ENCODE measurements at places on chromosomes 7 and 10.
A peak's percentile ranks its signal among the peaks of the same experiment; 100 is the strongest.

DNA sequence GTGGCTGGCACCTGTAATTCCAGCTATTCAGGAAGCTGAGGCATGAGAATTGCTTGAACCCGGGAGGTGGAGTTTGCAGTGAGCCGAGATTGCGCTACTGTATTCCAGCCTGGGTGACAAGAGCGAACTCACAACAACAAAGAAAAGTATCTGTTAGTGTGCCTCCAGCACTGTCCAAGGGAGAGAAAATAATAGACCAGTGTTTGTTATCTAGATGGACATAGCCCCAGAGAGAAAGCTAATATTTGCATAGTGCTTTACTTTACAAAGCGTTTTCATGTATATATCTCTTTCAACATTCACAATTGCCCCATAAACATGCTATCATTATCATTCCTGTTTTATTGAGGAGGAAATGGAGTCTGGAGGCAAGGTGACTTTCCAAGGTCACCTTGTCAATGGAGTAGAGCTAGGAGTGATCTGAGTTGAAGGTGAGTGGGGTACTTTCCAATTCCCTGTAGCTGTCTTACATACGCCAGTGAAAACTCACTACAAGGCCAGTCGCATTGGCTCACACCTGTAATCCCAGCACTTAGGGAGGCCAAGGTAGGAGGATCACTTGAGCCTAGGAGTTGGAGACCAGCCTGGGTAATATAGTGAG, 49.7 kb upstream of the KIF5B start:
- DNase-seq = no peak

- peak; percentile 49 for DNase-seq
Measured at GRCh38 chr10:121900443-121901174, 27.2 kb downstream of the ATE1 start.

- no peak for DNase-seq
Measured at GRCh38 chr10:133035952-133036351, 51.8 kb upstream of the ADGRA1 start.

DNA sequence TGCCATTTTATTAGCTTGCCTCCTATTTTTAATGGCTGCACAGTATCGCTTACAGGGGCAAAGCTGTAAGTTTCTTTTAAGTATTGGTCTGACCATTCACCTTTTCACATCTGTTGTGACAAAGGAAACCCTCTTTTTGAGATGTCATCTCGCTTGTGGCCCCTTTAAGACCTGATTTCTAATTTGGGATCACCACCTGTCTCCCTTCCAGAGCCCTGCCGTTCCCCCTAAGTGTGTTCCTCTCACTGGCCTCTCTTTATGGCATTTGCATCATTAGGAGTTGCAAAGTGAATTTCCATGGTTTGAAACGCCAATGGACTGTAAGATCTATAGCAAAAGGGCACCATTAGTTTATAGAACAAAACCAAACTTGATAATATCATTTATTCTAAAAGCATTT, 1.4 kb downstream of the EPDR1 start:
- no peak for DNase-seq

DNA sequence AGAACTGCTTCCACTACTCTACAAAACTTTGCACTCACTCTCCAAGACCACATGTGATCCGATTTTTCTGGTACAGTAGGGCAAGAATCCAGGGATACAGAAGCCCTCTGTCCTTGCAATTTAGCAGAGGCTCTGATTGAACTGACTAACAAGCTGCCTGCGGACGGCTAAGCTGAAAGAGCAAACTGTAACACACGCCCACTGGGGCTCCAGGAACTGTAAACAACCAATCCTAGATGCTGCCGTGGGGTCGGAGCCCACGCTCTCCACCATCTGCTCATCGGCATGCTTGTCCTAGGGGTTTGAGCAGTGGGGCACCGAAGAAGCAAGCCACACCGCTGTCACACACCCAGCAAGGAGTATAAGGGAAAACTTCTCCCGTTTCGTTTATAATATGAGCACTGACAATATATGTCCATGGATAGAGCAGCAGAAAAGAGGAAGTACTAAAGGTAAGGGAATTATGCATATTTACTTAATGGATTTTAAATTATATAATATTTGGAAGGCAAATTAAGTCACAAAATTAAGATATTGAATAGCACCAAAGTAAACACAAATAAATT, 634.4 kb upstream of the POT1 start:
- no peak for DNase-seq

DNA sequence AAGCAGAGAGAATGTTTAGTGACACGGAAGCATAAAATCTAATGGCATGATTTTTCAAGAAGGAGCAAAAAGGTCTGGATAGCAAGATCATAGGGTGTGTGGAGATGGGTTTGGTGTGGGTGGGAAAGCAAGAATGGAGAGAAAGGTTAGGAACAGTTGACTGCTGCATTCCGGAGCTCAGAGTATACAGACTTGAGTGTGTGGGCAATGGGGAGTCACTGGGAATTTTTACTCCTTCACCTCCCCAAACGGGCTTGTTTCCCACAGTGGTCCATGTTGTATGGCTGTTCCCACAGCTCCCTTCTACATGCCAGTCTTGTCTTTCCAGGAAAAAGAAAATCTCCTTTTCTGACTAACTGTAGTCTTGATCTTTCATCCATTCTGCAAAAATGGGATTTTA, 122.1 kb downstream of the CDK6 start:
- no peak for DNase-seq

DNA sequence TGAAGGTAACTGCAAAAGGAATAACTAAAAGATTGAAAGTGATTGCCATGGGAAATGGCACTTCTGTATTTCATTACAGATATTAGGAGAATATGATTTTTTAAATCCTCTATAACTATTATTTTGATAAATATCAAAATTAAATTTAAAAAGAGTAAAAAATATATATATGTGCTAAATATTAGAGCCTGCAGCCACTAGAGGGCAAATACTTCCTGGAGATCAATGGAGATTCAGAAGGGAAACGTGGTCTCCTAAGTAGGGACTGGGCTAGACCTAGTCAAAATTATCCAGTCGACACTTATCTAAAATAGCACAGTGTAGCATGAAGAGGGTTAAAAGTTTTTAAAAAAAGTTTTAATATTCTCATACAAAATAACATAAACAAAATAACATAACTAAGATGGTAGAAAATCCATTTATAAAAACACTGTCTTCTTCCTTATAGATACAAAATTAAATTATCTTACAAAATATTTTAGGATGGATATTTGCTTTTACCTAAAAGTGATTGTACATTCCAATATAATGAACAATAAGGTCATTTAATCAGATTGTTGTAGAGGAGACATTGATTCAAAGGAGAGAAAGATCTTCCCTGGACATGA, 434.3 kb downstream of the MDFIC start:
- DNase-seq = no peak
